Kidney (tissue), 22 donors: ENCODE measurements at places on chromosomes 5 and 9.

DNA sequence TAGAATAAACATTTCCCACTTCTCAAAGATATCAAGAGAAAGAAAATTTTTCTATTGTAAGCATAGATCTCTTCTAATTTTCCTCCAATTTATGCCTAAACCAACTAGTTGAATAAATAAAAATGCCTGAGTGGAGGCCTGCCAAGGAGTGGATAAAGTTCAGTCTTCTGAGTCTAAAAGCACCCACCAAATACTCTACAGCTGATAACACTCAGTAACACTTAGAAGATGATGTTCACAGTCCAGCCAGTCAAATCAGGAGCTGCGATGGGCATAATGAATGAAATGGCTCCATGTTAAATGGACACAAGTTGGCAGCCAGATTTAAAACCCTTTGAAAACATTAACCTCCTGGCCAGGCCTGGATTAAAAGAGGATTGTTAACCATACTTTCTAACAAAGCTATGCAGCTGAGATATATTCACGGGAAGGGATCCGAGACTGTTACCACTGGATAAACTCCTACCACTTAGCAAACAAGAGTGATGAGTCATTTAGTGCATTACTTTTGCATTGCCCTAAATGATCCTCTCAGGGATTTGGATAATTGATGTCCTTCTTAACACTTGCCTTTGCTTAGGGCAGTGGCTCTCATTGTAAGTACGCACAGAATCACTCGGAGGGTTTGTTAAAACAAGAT is 63.7 kb upstream of the CCDC112 start:
- DNase-seq = no peak

DNA sequence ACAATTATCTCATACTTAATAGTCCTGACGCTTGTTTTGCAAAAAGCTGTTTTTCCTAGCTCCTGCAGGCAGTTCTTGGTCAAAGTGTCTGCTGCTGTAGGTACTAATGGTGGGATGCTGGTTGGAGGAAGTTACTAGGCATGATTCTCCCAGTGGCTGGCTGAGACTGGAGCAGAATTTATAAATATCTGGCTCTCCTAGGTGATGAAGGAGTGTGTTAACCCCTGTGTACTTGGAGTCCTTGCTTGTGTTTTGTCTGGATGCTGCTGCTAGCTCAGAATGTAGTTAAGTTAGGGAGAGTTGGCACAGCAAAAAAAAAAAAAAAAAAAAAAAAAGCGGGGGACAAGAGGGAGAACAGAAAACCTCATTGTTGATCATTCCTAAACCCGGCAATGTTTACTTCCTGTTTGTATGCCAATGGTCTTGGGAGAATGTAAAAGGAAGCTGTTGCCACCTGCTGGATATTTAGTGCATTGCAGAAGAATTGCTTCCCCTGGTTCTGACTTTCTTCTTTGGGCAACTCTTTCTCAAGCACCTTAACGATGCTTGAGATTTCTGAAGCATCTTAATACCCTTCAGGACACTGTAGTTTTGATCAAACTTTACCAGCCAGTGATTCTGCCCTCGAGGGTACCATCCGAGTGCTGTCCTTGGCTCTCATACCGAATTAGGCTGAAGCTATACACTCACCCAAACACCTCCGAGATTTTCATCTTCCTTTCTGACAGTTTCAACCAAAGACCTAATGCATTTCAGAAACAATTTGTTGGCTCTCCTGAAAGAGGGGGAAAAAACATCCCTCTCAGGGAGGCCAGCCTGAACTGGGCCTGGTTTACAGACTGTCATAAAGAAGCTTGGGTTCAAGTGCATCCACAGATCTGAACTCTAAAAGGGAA is 71.7 kb upstream of the WWC1 start:
- peak; percentile 89 for DNase-seq

DNA sequence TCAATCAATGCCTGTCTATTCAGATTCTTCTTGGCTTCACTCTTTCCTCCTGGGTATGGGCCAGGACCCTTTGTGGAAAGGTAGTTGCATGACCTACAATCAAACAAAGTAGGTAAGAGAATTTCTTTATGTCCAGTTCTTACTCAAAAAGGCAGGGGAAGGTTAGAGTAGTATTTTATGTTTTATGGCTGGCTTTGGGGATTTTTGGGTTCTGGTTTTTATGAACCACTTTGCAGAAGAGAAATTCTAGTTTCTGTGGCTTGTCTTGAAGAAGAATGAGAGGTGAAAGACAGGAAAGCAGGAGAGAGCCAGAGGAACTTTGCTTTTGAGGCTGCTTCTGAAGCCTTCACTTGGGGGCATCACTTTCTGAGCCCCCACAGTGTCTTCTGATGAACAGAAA is 14.7 kb upstream of the CRHBP start:
- DNase-seq = no peak

DNA sequence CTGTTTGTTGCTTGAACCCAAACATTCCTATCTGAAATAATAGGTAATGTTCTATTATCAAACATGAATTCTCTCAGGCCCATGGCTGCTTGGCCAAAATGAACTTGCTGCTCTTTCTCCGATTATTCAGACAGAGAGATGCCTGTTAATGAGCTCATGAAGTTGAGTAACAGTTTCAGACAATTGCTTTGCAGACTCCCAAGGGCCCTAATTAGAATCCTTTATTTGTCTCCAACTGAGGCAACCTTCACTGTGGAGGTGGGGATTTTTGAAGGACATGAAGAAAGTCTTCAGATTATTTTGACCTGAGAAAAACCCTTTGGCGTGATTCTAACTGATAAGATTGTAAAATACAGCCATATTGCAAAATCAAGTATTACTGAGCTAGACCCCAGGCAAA is 466.7 kb downstream of the NFIB start:
- no peak for DNase-seq

DNA sequence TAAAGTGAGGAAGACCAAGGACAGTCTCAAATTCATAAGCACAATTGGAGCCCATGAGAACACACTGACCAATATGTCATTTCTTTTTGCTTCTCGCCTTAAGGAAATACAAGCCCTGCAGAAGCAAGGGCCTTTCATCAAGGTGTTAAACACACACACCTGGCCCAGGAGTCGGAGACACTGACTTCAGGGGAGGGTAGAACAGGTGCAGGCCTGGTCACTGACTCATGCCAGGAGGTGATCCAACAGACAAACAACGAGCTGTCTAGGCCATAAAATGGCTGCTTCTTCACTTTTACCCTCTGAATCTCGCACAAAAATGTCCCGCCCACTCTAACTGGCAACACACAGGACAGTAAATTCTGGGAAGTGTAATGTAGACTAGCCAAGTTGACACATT is 62.7 kb downstream of the RGMB start:
- no peak for DNase-seq

GRCh38 chr5:66643387-66643786 is 47.2 kb downstream of the MAST4 start:
- DNase-seq = no peak

DNA sequence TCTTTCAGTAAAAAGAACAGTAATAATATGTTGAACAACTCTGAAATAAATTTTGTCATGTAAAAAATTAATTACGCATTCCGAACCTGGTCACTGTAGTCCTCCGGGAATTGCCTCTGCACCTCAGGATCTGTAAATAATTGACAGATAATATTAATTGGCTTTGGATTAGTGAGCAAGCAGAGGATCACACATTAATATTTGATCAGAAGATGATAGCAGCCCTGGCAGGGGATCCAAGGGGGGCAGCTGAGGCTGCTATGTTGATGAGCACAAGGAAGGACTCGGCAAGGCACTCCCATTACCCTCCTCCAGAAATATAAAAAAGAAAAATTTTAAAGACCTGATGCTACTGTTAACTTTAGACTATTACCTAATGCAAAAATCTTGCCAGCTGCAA is 137.4 kb downstream of the DENND1A start:
- DNase-seq = no peak

- DNase-seq = no peak
Observed at GRCh38 chr9:37953775-37954437, 50.0 kb upstream of the SLC25A51 start.

GRCh38 chr5:180287404-180287803 is 4.5 kb downstream of the MAPK9 start:
- DNase-seq = no peak

- DNase-seq = no peak
Observed at GRCh38 chr9:87333802-87334201, 163.9 kb upstream of the DAPK1 start.

GRCh38 chr5:122164070-122164435 is 34.7 kb downstream of the ZNF474 start:
- no peak for DNase-seq

DNA sequence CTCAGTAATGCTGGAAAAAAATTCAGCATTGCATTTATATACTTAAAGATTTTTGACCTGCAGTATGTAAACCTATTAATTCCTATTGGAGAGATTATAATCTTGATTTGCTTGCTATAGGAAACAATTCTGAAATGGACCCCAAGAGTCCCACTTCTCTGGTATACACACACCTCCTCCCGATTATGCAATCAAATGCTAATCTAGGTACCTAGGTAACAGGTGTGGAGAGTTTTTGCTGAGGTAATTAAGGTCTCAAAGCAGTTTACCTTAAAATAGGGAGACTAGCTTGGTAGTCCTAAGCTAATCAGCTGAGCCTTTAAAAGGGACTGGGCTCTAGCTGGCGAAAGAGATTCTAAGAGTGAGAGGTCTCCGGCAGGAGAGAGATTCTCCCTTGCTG is 22.2 kb downstream of the ISOC1 start:
- DNase-seq = no peak

GRCh38 chr9:14992516-14992915 is 82.3 kb upstream of the FREM1 start:
- no peak for DNase-seq
